ENCODE measurements at places on chromosomes 16 and 17. TPM values are rescaled to one million over a fixed set of nuclear protein-coding genes. Genes with fewer than 3 reads are reported as not detected.
A peak's percentile ranks its signal among the peaks of the same experiment; 100 is the strongest.

GRCh38 chr16:30896261-30896888 lies at the start of gene CTF1:
Gene CTF1, plus strand, starts transcription at chr16:30896614. Its CDS starts 30 bp downstream, at chr16:30896644.
- peak; percentile 85 for DNase-seq

- DNase-seq, result peak; percentile 69
Observed at GRCh38 chr16:22186517-22186916, 19.6 kb upstream of the EEF2K start.

Gene USP43
- 0.25 TPM for total RNA-seq

DNA sequence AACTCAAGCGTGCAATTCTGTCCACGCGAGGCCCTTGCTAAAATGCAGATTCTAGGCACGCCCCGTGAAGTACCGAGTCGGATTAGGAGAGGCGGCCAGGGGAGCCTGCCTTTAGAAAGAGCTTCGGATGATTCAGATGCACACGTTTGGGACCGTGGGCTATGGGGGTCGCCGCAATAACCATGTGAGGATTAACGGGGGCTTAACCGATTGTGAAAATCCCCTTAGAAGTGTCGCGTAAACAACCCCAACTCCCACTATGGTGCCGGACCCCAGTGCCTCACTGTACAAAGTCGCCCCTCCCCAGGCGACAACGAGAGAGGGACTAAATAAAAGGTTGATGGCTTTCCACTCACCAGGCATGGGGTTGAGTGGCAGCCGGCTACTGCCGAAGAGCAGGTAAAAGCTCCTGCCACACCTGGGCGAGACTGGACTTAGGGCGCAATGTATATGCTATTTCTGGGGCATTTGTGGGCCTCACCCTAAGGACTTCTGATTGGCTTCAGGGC lies 635 bp upstream of the SP2 start:
- DNase-seq, result peak; percentile 74

Gene GDE1
- 38.0 TPM for total RNA-seq

- DNase-seq, result no peak
Observed at GRCh38 chr16:2072926-2073325, 25.1 kb downstream of the TSC2 start.

DNA sequence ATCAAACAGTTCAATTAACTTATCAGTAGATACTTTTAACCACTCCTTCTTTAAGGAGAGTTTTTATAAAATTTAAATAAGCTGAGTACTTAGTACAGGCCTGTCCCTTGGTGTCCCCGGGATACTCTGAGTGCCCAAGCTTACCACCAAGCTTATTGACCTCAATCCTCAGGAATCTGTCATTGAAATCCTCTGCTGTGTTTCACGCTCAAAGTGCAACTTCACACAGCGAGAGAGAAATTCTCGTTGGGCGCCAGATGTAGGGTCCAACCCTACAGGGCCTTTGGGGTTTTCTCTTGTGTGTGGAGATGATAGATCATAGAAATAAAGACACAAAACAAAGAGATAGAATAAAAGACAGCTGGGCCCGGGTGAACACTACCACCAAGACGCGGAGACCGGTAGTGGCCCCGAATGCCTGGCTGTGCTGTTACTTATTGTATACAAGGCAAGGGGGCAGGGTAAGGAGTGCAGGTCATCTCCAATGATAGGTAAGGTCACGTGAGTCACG lies 65.3 kb upstream of the ARL4D start:
- DNase-seq, result no peak

Gene KRT17
- not detected for total RNA-seq

GRCh38 chr16:90077757-90078578 lies 837 bp upstream of the PRDM7 start:
- DNase-seq, result peak; percentile 61

GRCh38 chr16:67517661-67518423 lies 10.8 kb upstream of the RIPOR1 start:
- DNase-seq, result peak; percentile 90

Gene COPZ2
- not detected for total RNA-seq

Gene TMC8
- 57.9 TPM for total RNA-seq

DNA sequence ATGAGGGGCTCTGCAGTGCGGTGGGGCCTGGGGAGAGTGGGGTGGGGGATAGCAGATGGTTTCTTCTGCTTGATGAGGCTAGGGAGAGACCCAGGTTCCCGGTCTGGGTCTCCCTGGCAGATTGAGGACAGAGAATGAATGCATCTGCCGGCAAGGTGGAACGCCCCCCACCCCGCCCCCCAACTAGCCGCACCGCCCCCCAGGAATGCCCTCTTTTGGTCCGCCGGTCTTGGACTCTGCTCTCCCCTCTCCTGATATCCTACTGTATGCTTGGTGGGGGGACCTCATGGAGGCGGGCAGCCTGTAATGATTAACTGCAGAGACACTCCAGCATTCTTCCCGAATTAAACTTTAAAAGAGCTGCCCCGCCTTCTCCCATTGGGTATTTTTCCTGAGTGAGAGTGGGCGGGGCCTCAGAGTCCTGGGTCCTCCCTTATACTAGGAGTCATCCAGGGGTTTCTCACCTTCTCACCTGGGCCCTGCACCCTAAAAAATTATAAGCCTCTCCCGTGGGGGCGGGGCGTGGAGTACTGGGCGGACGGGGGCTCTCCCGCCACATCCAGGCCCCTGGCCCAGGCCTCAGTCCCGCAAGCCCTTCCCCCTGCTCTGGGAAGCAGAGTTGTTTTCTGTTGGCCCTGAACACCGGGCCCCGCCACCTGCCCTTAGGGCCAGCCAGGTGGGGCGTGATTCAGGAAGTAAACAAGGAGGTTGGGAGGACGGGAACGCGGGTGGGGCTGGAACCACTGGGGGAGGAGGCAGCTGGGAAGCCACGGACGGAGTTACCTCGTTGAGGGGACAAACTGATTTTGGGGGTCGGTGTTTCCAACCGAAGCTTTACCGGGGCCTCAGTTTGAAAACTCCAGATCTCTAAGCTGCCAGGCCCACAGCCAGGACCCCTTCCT lies 1.5 kb downstream of the GRB7 start:
- DNase-seq, result no peak

DNA sequence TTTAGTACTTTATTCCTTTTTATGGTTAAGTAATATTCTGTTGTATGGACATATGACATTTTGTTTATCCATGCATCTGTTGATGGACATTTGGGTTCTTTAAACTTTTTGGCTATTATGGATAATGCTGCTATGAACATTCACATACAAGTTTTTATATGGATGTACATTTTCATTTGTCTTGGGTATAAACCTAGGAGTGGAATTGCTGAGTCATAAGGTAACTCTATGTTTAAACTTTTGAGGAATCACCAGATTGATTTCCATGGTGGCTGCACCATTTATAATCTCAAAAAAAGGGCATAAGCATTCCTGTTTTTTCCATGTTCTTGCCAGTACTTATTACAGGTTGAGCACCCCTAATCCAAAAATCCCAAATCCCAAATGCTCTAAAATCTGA lies 90.3 kb upstream of the CRHR1 start:
- no peak for DNase-seq

Gene KRTAP16-1
- not detected for total RNA-seq

GRCh38 chr16:20300312-20301097 lies 26.8 kb downstream of the GP2 start:
- peak; percentile 69 for DNase-seq

DNA sequence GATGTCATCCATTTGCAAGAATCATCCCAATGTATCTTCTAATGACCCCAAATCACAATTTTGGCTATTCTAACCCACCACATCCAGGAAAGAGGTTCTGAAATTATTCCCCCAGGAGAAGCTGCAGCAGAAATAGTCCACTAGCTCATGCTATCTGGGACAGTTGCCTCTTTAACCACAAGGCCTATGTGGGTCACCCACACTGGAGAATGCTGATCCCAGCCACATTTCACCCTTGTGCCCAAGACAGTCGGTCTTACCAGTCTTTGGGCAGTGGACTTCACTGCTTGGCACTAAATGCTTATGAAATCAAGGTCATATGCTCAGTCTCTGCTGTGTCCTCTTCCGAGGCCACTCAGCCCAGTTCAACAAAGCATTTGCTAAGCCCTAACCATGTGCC lies 27.0 kb downstream of the ABCC12 start:
- DNase-seq, result no peak

Gene TEX14
- total RNA-seq, result not detected

Gene SPNS2
- not detected for total RNA-seq

Gene LHX1
- total RNA-seq, result not detected

Gene MMP25
- total RNA-seq, result 0.15 TPM

GRCh38 chr17:17505610-17506171 lies 9.5 kb upstream of the RASD1 start:
- no peak for DNase-seq

- DNase-seq, result no peak
Observed at GRCh38 chr17:20128036-20128667, 119.0 kb downstream of the SPECC1 start.

DNA sequence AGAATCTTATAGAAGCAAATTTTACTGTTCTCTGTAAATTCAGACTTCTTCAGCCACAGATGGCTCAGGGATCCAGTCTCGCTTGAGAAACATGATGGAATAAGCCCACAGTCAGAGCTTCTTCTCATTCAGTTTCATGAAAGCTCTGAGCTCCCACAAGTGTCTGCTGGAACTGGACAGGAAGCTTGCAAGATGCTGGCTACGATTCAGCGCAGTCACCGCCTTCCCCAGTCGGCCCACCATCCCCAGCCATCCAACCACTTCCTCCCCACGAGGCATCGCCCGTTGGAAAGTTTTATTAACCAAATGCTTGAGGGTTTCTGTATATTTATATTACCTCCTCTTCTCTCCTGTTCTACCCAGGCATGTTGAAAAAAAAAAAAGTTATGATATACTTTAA lies 171.7 kb downstream of the ZFHX3 start:
- DNase-seq, result no peak

DNA sequence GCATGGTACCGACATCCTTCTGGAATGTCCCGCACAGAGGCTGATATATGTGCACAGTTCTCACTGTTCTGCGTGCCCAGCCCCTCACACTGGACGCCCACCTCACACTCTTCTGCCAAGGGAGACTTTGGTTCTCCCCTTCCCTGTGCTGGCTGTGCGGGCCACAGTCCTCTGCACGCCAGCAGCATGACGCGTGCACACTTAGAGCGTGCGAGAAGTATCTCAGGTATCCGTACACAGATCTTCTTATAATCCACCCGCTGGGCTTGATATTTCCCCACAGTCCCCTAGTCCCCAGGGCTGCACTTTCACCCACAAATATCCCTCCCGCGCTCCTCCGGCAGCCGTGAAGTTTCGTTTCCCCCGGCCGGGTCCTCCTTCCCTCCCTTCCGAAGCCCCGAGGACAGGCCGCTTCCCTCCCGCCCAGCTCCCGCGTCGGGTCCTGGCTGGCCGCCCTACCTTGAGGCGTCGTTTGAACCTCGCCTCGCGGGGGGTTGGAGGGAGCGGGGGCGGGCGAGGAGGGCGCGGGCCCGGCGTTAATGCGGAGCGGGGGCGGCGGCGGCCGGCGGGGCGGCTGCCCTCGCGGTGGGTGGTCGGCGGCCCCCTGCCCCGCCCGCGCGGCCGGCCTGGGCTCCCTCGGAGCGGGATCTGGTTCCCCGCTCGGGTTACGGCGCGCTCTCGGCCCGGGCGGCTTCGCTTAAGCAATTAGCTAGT lies 5.0 kb upstream of the FOXF1 start:
- no peak for DNase-seq

GRCh38 chr17:75288770-75289114 lies 491 bp downstream of the SLC25A19 start:
- peak; percentile 88 for DNase-seq

GRCh38 chr16:54050459-54051210 lies 236.0 kb downstream of the IRX3 start:
- no peak for DNase-seq
